ENCODE measurements at places on chromosomes 3 and 15.

GRCh38 chr3:196700801-196701200 is 11.2 kb downstream of the CEP19 start:
- no peak for DNase-seq

DNA sequence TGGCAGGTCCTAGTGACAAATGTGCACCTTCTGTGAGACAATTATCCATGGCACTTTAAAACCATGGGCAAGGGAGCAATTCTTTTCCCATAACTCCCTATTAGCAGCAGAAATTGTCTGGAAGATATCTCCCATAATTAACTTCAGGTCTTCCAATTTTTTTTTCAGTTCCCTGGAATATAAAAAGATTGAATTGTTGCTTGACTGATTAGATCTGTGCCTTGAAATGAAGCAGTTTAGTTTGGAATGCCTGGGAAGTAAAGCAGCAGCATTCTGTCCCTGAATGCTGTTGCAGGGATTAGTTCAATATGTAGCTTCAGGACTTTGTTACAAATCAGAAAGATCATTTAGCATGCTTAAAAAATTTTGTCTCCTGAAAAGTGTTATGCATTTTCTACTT is 137.0 kb upstream of the GOLGA6L4 start:
- DNase-seq: no peak

- DNase-seq: no peak
Observed at GRCh38 chr15:51799282-51800252, 29.9 kb upstream of the TMOD3 start.

- DNase-seq: no peak
Observed at GRCh38 chr15:55829826-55830225, 86.9 kb upstream of the PRTG start.

- peak; percentile 29 for DNase-seq
Observed at GRCh38 chr3:132804498-132804897, 82.3 kb upstream of the NPHP3 start.

- DNase-seq: no peak
Observed at GRCh38 chr3:186247821-186248814, 113.9 kb downstream of the DGKG start.

DNA sequence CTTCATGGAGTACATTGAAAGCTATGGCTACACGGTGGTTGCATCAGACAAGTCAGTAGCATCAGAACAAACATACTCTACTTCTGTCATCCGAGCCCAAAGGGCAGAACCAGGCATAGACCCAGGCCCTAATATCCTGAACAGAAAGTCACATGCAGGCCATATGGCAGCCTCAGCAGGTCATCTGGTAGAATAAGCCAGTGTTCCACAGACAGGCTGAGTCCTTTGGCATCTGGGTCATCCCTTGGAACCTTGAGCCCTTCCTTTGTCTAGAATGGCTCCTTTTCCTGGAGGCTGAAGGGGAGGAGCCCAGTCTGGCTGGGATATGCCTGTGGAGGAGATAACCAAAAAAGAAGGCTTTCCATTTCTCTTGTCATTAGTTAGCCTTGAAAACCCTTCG is 29.2 kb downstream of the SEMA6D start:
- no peak for DNase-seq

GRCh38 chr3:125121246-125122010 is 65.6 kb upstream of the HEG1 start:
- DNase-seq: no peak

GRCh38 chr3:134621854-134622253 is 29.0 kb downstream of the KY start:
- no peak for DNase-seq

GRCh38 chr3:163916596-163917560 is 1161.4 kb downstream of the SI start:
- no peak for DNase-seq

DNA sequence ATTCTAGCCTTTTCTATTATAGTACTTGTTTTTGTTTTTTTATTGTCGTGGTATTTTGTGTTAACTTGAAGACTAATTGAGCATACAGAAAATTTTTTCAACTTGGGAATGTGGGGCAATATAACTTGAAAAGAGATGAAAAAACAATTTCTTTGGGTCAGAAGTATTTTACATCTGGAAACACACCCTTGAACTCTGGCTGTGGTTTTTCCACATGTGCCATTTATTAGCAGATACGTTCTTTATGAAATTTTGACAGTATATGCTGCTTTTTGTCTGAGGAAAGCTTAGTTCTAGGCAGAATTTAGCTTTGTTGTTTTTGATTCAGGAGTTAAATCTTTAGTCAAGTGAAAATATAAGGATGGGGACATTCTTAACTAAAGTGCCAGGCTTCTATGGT is 44.7 kb downstream of the TCF12 start:
- no peak for DNase-seq

DNA sequence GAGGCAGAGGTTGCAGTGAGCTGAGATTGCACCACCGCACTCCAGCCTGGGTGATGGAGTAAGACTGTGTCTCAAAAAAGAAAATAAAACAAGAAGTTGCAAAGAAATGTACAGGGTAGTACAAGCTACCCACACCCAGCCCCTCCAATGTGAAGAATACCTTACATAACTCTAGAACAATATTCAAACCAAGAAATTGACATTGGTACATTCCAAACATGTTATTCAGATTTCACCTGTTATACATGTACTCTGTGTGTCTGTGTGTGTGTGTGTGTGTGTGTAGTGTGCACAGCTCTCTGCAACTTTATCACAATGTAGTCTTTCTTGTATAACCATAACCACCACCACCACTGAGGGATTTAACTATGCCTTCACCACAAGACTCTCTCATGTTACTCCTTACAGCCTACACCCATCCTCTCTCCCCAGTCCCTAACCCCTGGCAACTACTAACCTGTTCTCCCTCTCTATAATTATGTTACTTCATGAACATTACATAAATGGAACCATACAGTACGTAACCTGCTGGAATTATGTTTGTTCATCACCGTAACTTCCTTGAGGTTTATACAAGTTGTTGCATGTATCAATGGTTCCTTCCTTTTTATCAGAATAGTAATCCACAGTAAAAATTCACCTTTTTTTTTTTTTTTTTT is 16.2 kb upstream of the TJP1 start:
- no peak for DNase-seq

GRCh38 chr15:75836959-75837334 is 6.3 kb upstream of the UBE2Q2 start:
- no peak for DNase-seq

- DNase-seq: no peak
Observed at GRCh38 chr3:184887574-184887973, 75.6 kb downstream of the VPS8 start.

GRCh38 chr3:68620211-68620610 is 312.1 kb downstream of the TAFA4 start:
- no peak for DNase-seq

DNA sequence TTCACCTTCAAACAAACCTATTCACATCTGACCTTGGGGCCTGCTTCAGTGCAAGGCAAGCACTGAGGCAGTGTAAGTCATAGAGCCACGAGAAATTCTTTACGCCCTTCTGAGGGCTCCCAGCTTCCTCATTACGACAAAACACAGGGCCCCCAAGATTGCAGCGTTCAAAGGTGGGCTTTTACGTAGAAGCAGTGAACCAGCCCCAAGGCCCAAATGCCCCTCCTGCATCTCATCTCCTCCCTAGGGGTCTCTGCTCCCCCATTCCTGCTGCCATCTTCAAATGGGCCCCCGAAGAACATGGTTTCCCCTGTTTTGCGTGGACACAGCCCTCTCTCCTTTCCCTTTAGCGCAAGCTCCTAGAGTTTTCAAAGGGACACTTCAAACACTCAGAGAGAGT is 285.1 kb downstream of the MEX3B start:
- DNase-seq: no peak

- DNase-seq: no peak
Observed at GRCh38 chr15:29913528-29914135, 91.4 kb upstream of the TJP1 start.

- DNase-seq: peak; percentile 99
Observed at GRCh38 chr3:184039414-184039813, 7.9 kb downstream of the HTR3D start.

- DNase-seq: no peak
Observed at GRCh38 chr15:57773051-57773450, 66.5 kb downstream of the POLR2M start.

DNA sequence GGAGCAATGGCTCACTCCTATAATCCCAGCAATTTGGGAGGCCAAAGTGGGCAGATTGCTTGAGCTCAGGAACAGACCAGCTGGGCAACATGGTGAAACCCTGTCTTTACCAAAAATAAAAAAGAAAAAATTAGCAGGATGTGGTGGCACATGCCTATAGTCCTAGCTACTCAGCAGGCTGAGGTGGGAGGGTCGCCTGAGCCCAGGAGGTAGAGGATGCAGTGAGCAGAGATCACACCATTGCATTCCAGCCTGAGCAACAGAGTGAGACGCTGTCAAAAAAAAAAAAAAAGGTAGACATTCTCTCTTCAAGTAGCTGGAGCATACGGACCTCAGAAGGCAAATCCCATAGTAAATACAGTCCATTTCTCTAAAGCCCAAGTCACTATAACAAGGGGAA is 7.1 kb upstream of the C3orf80 start:
- no peak for DNase-seq

GRCh38 chr3:10867384-10867783 is 51.4 kb downstream of the SLC6A11 start:
- no peak for DNase-seq

DNA sequence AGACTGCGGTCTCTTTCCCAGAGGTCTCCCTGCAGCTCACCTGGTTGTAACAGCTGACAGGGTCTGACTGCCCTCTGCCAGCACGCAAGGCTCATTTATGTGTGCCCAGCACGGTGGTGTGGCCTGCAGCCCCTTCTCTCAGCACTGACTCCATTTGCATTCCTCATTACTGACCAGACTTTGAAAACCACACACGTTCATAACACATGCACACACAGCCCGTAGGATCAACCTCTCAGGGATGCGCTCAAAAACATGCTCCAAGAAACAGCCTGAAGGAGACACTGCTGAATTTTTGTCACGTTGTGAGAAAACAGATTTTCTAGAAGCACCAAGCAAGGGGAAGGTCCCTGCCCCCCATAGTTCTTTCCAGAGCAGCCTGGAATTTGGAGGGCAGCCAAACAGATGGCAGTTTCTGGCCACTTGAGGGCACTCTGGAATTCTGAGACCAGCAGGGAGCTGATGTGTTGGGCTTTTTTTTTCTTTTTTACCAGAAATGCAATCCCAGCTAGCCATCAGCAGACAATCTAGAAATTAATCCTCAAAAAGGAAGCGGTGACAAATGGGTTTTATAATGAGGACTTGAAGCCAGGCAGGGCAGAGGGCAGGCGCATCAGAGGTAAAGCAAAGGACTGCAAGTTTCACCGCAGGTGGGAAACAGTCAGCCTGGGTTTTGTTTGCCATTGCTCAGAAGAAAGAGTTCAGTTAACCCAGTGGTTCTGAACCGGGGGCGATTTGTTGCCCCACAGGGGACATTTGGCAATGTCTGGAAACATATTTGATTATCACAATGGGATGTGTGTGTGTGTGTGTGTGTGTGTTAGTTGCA is 170.5 kb upstream of the PROK2 start:
- peak; percentile 63 for DNase-seq

GRCh38 chr3:159782724-159783421 is 205.8 kb upstream of the IL12A start:
- DNase-seq: no peak

DNA sequence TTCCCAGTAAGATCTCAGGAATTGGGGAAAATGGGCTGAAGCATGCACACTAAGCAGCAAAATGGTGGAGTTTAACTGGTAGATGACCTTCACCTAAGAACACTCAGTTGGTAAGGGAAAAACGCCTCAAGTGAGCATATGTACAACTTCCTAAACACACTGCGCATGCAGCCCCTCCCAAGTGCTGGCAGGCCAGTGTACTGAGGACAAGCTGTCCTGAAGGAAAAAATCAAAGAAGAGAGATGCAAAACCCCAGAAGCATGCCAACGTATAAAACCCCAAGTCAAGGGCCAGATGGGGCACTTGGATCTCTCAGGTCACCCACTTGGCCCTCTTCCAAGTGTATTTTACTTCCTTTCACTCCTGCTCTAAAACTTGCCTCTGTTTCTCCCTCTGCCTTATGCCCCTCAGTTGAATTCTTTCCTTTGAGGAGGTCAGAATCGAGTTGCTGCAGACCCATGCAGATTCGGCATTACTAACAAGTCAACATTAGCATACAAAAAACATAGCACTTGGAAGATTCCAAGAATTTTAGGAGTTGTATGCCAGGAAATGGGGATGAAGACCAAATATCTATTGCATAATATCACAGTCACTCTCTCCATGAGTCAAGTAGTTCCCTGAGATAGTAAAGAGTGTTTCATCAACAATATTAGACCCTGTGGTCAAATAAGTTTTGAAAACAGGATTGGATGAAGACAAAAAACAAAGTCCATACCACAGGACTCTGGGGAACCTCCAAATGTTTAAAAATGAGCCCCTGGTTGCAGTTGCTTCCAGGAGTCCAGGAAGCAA is 10.8 kb upstream of the FYCO1 start:
- DNase-seq: no peak

DNA sequence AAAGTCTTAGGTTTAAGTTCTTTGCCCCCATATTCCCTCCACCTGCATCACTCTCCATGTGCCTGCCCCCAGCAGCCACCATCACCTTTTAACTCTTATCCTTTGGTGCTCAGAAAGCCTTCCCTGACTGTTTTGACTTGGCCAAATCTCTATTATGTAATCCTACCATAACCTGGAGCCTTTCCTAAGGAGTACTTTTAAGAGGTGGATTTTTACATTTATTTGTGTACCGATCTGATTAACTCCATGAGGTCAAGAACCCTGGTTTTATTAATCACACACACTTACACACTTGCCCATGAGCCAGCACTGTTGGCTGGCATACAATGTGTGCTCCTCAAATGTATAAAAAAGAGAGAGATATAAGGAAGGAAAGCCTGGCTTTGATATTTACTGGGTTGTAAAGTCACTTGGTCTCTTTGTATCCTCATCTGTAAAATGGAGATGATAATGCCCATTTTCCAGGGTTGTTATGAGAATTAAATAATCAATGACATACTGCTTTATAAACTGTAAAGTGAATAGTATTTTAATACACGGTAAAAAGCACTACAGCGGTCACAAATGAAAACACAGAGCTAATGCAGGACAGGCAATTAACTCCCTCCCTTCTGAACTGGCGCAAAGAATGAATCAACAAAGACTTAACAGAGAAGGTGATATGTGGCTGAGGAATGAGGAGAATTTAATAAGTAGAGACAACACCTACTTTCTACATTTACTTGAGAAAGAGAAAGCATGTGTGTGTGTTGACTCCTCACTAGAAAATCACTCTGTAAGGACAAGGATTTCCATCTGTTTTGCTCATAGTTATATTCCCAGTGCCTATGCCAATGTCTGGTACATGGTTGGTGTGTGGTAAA is 45.4 kb downstream of the ATP13A4 start:
- peak; percentile 38 for DNase-seq

DNA sequence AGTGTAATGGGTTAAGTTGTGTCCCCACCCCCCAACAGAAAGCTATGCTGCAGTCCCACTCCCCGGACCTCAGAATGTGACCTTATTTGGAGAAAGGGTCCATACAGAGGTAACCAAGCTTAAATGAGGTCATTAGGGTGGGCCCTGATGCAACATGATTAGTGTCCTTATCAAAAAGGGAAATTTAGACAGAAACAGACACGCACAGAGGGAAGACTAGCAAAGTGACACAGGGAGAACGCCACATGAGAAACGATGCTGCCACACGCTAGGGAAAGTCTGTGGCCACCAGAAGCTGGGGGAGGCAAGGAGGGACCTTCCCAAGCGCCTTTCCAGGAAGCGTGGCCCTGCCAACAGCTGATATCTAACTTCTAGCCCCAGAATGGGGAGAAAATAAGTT is 65.4 kb downstream of the RPN1 start:
- DNase-seq: no peak

- DNase-seq: no peak
Observed at GRCh38 chr15:28219116-28219515, 102.9 kb downstream of the HERC2 start.

All from retinal pigment epithelial cell (primary cell).